ENCODE measurements at places on chromosomes 5 and 9. TPM values are rescaled to one million over a fixed set of nuclear protein-coding genes. Genes with fewer than 3 reads are reported as not detected.

The CPEB4 gene
- 46.2 TPM for polyA plus RNA-seq

The BARX1 gene
- not detected for polyA plus RNA-seq

The LRRC70 gene
- 2.4 TPM for polyA plus RNA-seq

The FCN1 gene
- 0.08 TPM for polyA plus RNA-seq

The NDUFS4 gene
- polyA plus RNA-seq = 143 TPM

The NME5 gene
- 24.4 TPM for polyA plus RNA-seq

The CA9 gene
- polyA plus RNA-seq = 0.96 TPM

The CDC25C gene
- 4.2 TPM for polyA plus RNA-seq

The MXD3 gene
- 21.7 TPM for polyA plus RNA-seq

The KCNV2 gene
- 0.36 TPM for polyA plus RNA-seq

The SH3TC2 gene
- polyA plus RNA-seq = 4.0 TPM

The HABP4 gene
- 38.9 TPM for polyA plus RNA-seq

The SMIM32 gene
- 8.8 TPM for polyA plus RNA-seq

The EFNA5 gene
- 17.3 TPM for polyA plus RNA-seq

The IFNB1 gene
- not detected for polyA plus RNA-seq

The NUTM2F gene
- not detected for polyA plus RNA-seq

The TMEM252 gene
- polyA plus RNA-seq = 0.38 TPM

The PCDHGC5 gene
- 6.5 TPM for polyA plus RNA-seq
